ENCODE measurements at places on chromosomes 1 and 21. TPM values are rescaled to one million over a fixed set of nuclear protein-coding genes. Genes with fewer than 3 reads are reported as not detected.

TFF2 gene
- not detected for total RNA-seq

CHI3L2 gene
- not detected for total RNA-seq

FAM43B gene
- total RNA-seq = not detected

ENTREP3 gene
- 4.5 TPM for total RNA-seq

KRTAP10-1 gene
- total RNA-seq = not detected

Measured in epithelial cell of umbilical artery (primary cell).